ENCODE measurements at places on chromosomes 4 and X.

DNA sequence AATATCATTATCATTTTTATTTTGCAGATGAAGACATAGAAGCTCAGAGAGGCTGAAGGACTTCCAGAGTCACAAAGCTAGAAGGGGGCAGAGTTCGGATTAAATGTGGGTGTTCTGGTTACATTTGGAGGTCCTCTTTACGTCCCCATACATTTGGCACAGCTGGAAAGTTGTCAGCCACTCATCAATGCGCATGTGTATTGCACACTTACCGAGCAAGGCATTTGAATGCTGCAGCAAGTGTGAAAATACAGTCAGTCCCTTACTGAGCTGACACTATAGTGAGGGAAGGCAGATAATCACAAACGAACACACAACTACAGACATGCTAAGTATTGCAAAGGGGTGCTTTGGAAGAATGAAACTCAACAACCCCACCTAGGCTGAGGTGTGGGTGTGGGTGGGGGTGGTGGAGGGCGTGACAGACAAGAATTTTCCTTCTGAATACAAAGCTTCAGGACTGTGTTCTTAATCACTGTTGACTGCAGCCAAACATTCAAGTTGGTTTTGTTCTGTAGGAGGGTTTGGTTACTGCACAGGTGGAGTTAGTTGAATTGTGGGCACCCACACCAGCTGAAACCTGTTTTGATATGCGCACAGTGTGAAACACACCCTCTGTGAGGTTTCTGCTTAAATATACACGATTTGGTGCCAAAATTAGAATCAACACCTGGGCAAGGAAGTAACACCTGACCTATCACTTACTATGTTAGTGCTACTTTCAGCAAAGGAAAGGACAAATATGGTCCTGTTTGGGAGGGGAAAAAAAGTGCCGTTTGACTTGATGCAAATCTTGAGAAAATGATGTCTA is 72.4 kb downstream of the COQ2 start:
- no peaks in the 10 kb centered on the region for H3K27me3 ChIP-seq
- no peaks in the 10 kb centered on the region for H3K4me1 ChIP-seq
- no peak overlapping the region for H3K27ac ChIP-seq
- H3K36me3 ChIP-seq = no peaks in the 10 kb centered on the region

DNA sequence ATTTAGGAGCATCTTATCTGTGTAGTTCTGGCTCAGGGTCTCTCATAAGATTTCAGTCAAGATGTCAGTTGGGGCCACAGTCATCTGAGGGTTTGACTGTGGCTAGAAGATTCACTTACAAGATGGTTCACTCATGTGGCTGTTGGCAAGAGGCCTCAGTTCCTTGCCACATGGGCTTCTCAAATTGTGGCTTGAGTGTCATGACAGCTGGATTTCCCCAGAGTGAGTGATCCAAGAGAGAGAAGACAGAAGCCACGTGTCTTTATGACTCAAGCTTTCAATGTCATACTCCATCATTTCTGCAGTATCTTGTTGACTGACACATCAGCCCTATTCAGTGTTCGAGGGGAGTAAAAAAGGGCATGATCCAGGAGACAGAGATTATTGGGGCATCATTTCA is 131.3 kb upstream of the AP1S2 start:
- no peaks in the 10 kb centered on the region for H3K4me1 ChIP-seq
- H3K27ac ChIP-seq = no peak overlapping the region
- H3K36me3 ChIP-seq = no peaks in the 10 kb centered on the region
- DNase-seq = no peak
- no peak overlapping the region for H3K4me3 ChIP-seq

DNA sequence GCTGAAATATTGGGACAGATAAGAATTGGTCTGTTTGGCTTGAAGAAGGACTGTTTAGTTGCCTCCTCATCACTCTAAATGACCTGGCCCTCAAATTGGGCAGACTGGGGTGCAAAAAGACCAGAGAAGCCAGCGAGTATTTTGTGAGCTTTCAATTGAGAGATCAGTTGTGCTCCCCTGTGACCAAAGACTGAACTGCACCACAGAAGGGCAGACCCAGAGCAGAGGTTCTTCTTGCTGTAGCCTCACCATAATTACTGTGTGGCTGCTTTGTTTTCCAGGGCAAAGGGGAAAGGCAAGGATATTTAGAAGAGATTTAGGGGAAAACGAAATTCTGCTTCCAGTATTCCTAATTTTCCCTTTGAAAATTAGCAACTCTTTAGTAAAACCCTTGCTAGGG is 104.0 kb upstream of the MBNL3 start:
- no peaks in the 10 kb centered on the region for H3K36me3 ChIP-seq
- no peak overlapping the region for H3K4me3 ChIP-seq
- no peaks in the 10 kb centered on the region for H3K4me1 ChIP-seq
- no peaks in the 10 kb centered on the region for H3K27me3 ChIP-seq
- no peak for DNase-seq

DNA sequence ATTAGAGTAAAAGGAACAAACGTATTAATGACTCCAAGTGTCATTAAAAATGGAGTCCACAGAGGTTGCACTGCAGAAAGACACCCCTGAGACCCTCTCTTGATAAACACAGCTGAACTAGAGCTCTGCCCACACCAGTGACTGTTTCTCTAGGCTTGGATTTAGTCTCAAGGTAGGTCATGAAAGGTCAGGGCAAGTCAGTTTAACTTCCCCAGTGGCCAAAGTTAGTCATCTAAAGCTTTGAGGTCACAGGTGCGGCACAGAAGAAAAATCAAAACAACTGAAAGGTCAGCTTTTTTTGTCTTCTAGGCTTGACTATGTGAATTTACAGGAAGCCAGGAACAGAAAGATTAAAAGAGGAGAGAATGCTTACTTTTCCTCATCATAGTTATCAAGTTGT is 749.6 kb downstream of the RAB28 start:
- no peak overlapping the region for H3K27ac ChIP-seq
- H3K4me3 ChIP-seq = no peak overlapping the region
- H3K27me3 ChIP-seq = no peaks in the 10 kb centered on the region

DNA sequence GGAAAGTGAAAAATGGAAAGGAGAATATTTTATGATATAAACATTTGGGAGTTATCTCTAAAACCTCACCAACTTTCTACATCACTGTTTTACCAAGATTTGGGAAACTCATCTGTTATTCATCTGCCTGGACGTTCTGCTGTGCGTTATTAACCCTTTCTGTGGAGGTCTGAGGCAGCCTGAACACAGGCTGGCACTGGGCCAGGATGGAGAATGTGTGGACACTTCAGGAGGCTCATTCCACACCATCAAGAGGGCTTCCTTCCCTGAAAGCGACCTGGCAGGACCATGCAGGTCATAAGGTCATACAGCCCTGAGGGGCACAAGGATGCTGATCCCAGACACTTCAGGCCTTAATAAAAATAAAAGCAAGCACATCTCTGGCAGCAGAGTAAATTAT is 31.2 kb upstream of the TMEM184C start:
- H3K36me3 ChIP-seq = no peaks in the 10 kb centered on the region
- H3K27me3 ChIP-seq = no peaks in the 10 kb centered on the region
- H3K4me1 ChIP-seq = no peaks in the 10 kb centered on the region
- H3K27ac ChIP-seq = no peak overlapping the region
- H3K4me3 ChIP-seq = no peak overlapping the region

DNA sequence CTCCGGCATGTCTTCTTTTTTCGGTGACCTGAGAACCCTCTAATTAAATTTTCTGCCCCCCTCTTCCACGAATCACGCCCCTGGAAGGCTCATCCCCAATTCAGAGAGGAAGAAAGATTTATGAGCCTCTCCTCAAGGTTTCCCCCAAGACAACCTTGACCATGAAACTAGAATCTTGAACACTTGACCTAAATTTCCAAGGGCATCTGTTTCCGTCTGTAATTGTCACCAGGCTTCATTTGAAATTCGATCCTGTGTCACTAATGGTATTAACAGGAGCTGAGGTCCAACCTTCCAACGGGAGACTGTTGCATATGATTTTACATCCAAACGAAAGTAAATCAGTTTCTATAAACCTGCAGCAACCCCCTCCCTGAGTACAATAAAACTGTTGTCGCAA is 139.9 kb upstream of the ZIC3 start:
- DNase-seq = no peak
- no peak overlapping the region for H3K27ac ChIP-seq
- no peaks in the 10 kb centered on the region for H3K4me1 ChIP-seq
- H3K36me3 ChIP-seq = no peaks in the 10 kb centered on the region
- peaks cover 96% of the 10 kb centered on the region for H3K27me3 ChIP-seq
- H3K4me3 ChIP-seq = no peak overlapping the region
